Stimulated activated CD8-positive, alpha-beta memory T cell treated with anti-CD3 and anti-CD28 coated beads, Interleukin-7, amount 100 ng/mL, for 48 hours (primary cell): ENCODE measurements at places on chromosomes 5 and 9.

GRCh38 chr5:36878392-36879082 lies 2.0 kb downstream of the NIPBL start:
- no peak for DNase-seq

- no peak for DNase-seq
Measured at GRCh38 chr5:142979636-142980035, 209.5 kb downstream of the ARHGAP26 start.

DNA sequence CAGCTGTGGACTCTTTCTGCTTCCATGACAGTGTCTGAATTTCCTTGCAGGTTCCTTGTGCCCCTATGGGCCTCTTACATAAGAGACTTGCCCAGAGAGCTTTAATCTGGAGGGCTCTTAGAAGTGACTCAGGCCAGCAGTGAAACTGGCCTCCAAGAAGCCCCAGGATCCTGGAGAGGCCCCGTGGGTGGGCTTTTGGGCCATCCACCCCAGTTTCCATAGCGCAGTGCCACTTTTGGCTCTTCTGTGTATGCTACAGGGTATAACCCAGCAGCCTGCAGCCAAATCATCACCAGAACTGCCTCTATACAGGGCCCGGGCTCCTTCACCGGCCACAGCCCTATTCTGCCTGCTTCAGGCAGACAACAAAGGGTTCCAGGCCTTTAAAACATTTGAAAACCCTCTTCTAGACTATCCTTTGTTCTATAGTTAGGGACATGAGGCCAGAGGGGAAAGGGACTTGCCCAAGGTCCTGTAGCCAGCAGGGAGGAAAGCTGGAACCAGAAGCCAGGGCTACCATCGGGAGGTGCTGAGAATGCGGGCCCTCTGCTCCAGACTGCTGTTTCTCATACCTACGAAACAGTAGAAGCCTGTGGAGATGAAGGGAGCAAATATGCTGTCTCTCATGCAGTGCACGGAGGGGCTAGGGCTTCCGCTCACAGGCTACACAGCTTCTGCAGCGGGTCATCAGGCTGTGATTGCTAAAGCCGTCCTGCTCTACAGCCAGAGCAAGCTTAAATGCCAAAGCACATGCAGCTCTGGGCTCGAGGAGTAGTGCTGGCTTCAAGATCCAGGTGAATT lies 18.0 kb downstream of the SH3PXD2B start:
- no peak for DNase-seq

- DNase-seq: no peak
Measured at GRCh38 chr9:114480746-114481435, 24.4 kb downstream of the WHRN start.

GRCh38 chr5:31324842-31325241 lies 131.4 kb downstream of the CDH6 start:
- DNase-seq: no peak

- no peak for DNase-seq
Measured at GRCh38 chr5:131180407-131180806, 9.7 kb downstream of the LYRM7 start.

DNA sequence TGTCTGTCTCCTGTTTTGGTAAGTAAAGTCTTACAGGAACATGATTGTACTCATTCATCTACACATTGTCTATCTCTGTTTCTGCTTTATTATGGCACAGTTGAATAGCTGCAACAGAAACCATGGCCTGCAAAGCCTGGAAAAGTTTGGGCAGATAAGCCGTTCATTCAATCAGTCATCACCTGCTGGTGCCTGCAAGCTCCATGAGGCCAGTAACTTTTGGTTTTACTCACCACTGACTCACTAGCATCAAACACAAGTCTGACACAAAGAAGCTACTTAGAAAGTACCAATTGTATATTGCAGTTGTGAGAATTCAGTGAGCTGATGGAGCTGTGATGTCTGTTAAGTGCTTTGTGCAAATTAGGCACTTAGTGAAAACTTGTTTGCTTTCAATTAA lies 373.6 kb upstream of the SGCD start:
- DNase-seq: peak; percentile 1
